ENCODE measurements at places on chromosomes 3 and 15.

DNA sequence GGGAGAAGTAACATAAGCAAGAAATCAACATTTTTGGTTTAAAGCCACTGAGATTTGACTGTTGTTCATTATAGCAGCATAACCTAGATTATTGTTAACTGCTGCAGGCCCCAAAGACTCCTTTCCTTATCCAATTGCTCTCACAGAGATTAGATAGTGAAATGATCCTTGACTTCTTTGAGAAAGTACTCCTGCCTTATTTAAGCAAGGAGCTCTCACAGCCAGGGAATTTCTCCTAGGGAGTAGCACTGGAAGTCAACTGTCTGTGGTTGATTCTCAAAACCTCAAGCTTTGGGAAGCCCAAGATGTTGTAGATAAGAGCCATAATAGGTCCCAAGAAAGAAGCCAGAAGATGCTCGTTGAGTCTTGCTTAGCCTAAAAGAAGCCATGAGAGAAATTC is 151.8 kb upstream of the TSC22D2 start:
- no peak for DNase-seq

DNA sequence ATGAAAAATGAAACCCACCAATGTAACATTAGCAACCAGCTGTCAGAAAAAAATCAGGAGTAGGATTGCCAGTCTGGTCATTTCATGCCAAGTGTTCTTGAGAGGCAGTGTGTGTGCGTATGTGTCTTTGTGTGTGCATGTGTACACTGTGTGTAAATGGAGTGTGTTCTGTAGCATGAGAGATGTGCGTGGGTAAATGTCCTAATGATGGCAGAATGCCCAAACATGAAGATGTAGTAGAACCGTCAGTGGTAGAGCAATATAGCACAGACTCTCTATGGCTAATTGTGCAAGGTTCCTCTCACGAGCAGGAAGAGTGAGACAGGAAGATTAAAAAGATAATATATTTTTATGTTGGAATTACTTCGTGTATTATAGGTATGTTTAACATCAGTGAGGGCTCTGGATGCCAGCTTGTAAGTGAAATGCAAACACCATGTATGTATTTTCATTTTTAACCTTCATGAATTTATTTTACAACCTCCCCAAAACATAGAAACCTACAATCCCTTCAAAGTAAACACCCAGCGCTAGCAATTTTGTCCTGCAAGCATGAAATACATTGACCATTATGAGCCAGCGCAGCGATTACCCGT is 1038.7 kb downstream of the IGSF11 start:
- DNase-seq: no peak

DNA sequence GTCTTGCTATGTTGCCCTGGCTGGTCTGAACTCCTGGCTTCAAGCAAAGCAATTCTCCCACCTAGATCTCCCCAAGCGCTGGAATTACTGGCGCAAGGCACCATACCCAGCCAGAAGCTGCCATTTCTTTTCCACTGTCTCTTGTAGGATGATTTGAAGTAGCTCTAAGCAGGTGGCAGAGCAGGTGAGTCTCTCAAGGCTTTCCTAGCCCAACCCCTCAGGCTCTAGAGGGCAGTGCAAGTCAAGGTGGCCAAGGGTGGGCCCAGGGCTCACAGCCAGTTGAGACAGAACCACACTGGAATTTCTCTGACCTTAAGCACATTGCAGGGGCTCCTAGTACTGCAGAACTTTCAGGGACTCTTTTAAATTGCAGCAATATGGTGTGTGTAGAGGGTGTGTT is 15.6 kb upstream of the DAG1 start:
- DNase-seq: no peak

- no peak for DNase-seq
Measured at GRCh38 chr3:187960820-187961219, 193.1 kb upstream of the LPP start.

DNA sequence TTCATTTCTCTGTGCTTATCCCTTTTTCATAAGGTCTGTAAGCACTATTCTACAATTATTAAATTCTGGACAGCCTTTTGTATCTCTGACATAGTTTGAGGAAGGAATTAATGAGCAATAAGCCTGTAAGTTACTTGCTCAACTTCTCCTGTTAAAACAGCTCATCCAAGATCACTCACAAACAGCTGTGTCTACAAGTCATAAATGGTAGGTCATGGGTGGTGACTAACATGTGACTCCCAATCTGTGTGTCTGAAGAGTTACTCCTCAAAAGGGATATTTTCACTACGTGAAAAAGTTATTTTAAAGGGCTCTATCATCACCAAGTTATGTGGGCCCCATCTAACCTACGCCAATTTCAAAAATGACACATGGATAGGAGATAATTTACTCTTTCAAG is 145.2 kb upstream of the CBLB start:
- no peak for DNase-seq
